ENCODE measurements at places on chromosomes 11 and 22. TPM values are rescaled to one million over a fixed set of nuclear protein-coding genes. Genes with fewer than 3 reads are reported as not detected.
A peak's percentile ranks its signal among the peaks of the same experiment; 100 is the strongest.

MIAT gene
- total RNA-seq = 77.0 TPM

GRCh38 chr11:126564566-126564965 lies 209.1 kb downstream of the ST3GAL4 start:
- H3K36me3 ChIP-seq = no peaks in the 10 kb centered on the region
- no peak overlapping the region for H3K4me3 ChIP-seq

DNA sequence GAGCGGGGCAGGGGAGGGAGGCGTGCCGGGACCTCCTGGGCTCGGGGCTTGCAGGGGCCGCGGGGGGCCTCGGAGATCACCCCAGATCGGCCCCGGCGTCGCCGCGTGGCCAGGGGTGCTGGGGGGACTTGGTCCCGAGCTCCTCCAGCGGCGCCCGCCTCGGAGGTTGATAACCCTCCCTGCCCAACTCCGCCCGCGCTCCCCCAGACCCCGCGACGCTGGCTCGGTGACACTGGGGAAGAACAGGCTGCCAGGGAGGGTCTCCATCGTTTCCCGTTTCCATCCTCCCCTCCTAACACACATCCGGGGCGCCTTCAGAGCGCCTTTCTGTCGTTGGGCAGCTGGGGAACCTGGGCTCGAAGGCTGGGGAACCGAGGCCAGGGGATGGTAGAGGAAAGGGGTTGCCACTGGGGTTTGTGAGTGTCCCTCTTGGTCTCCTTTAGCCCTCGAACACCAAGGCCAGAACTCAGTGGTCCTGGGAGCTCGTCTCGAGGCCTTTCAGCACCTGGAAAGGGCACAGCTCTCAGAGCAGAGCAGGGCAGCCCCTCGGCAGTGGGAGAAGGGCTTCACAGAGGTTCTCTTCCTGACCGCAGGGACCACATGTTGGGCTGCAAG lies 431 bp downstream of the SLC37A2 start:
- no peak overlapping the region for H3K27ac ChIP-seq
- H3K4me3 ChIP-seq = peak overlapping the region; percentile 73
- H3K36me3 ChIP-seq = no peaks in the 10 kb centered on the region

ZFTA gene
- total RNA-seq = 48.2 TPM

OR2AG1 gene
- total RNA-seq = not detected

DNA sequence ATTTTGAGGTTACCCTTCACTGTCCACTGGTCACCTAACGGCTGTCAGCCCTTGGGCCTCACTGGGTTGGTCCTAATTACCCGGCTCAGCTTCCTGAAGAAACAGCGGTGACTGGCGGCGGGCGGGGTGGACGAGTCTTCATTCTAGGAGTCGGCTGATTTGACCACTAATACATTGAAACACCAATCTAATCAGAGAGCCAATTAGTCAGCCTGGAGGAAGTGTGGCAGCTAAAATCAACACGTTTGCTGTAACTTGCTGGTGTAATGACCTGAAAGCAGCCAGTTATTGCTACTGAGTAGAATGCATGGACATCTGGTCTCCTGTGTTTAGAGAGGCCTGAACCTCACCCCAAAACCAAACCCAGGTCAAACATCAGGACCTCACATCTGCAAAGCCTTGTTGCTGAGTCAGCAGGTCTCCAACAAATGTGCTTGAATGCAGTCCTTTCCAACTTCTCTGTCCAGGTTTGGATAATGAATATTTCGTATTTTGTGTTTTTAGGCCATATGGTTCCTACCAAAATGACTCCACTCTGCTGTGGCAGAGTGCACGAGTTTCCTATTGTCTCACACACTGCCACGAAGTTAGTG lies 496.4 kb downstream of the BRD1 start:
- no peaks in the 10 kb centered on the region for H3K4me1 ChIP-seq
- H3K27ac ChIP-seq = no peak overlapping the region
- no peak overlapping the region for H3K4me3 ChIP-seq

MUC2 gene
- total RNA-seq = not detected

- no peak for DNase-seq
- H3K27ac ChIP-seq = no peak overlapping the region
- H3K4me1 ChIP-seq = no peaks in the 10 kb centered on the region
- H3K27me3 ChIP-seq = peaks cover 11% of the 10 kb centered on the region
- no peak overlapping the region for H3K4me3 ChIP-seq
Observed at GRCh38 chr11:67321313-67321871, 18.1 kb downstream of the SSH3 start.

POU2AF1 gene
- total RNA-seq = not detected

CSNK1E gene
- total RNA-seq = 230 TPM

PKDREJ gene
- 0.09 TPM for total RNA-seq

GRCh38 chr11:69943506-69943905 lies 124.3 kb upstream of the FGF3 start:
- no peak overlapping the region for H3K4me3 ChIP-seq
- DNase-seq = no peak
- H3K27ac ChIP-seq = no peak overlapping the region
- H3K36me3 ChIP-seq = no peaks in the 10 kb centered on the region
- H3K27me3 ChIP-seq = no peaks in the 10 kb centered on the region
